ENCODE measurements at places on chromosomes 1 and 21.
A peak's percentile ranks its signal among the peaks of the same experiment; 100 is the strongest.

GRCh38 chr1:180925471-180926051, 12.9 kb downstream of the KIAA1614 start:
- DNase-seq = no peak

DNA sequence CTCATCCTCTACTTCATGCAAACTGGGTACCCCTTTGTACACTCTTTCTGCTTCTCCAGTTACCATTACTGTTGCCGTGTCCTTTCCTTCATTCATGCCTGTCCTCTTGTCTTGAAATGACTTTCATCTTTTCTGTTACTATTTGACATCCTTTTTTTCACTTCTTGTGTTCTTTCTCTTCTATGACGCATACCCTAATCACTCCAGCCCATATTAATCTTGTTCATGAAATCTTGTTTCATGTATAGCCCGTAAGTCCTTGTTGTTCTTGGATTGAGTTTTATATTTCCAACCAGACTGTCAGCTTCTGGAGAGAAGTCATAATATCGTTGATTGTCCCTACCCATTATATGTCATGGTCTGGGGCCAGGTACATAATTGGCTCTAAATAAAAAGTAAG, 126.1 kb downstream of the NOS1AP start:
- DNase-seq = no peak

- no peak for DNase-seq
Measured at GRCh38 chr1:55252942-55253589, 37.9 kb upstream of the USP24 start.

GRCh38 chr1:178220094-178220493, 126.2 kb downstream of the RASAL2 start:
- peak; percentile 70 for DNase-seq

GRCh38 chr21:46126309-46127238, 28.7 kb downstream of the COL6A2 start:
- DNase-seq = no peak

DNA sequence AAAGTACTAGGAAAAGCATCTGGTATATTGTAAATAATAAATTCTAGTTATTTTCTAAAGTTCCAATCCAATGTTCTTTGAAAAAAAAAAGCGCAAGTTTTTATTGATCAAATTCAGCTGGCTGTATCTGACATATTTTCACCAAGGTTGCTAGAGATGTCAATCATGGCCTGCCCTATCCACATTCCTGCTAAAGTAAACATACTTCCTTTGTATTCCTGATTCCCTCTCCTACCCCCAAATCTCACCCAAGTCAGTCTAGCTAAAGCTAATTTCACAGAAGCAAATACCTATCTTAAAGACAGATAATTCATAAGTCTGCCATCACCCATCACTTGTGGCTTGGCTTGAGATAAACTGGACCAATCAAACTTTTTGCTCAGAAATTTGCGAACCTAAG, 21.3 kb downstream of the ANKRD13C start:
- DNase-seq = no peak

- DNase-seq = no peak
Measured at GRCh38 chr1:95671098-95671497, 437.1 kb downstream of the RWDD3 start.

GRCh38 chr1:229381234-229381633, 38.4 kb upstream of the CCSAP start:
- DNase-seq = no peak

- DNase-seq = no peak
Measured at GRCh38 chr1:224529844-224530243, 86.3 kb upstream of the CNIH3 start.

GRCh38 chr1:7743346-7743745, 27.8 kb upstream of the VAMP3 start:
- DNase-seq = no peak

DNA sequence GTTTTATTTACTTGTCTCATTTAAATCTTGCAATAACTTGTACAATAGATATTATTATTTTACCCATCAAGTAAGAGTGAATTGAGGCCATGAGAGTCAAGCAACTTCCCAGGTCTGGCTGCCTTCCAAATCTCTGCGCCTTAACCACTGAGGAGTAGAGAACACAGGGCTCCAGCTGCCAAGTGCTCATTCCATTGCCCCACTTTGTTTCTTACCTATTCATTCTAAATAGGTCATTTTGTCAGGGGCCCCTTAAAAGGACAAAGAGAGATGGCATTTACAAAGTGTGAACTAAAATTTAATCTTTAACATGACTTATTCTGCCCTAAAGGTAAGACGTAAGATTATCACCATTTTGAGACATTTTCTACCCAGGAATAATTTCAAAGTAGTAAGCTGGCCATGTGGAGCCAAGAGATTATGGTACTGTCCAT, 3.5 kb downstream of the PPP1R15B start:
- peak; percentile 47 for DNase-seq

DNA sequence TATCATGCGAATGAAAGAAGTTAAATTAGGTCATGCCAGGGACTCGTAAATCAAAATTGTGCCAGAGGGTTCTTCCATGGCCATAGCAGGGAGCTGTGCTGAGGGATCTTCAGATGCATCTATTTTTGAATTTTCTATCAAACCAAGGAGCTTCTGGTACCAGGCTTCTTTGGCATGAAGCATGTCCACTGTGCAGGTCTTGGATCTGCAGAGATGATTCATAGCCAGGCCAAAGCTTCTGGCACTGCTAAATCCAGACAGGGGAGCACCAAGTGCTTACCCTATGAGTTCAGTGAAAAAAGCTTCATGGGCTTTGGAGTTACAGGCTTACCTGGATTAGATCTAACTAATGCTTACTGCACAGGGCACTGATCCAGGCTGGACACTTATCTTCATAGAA, 154.2 kb upstream of the DAB1 start:
- no peak for DNase-seq

DNA sequence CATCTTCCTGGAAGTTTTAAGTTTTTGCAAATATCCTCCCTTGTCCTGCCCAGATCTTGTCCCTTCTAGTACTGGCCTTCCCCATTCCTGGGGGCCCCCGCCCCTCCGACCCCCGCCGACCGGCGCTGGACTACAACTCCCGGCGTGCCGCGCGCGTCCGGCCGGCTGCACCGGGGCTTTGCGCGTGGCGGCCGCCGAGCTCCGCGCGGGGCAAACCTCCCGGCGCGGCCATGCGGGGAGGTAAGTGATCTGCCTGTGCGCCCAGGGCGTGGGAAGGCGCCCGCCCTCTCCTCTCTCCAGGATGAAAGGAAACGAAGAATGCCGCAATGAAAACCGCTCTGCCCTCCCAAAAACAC, 3.2 kb upstream of the SAMD13 start:
- DNase-seq = peak; percentile 50

GRCh38 chr1:115924770-115925169, 51.5 kb upstream of the SLC22A15 start:
- peak; percentile 40 for DNase-seq

- no peak for DNase-seq
Measured at GRCh38 chr1:48767975-48768510, 8.6 kb downstream of the BEND5 start.

DNA sequence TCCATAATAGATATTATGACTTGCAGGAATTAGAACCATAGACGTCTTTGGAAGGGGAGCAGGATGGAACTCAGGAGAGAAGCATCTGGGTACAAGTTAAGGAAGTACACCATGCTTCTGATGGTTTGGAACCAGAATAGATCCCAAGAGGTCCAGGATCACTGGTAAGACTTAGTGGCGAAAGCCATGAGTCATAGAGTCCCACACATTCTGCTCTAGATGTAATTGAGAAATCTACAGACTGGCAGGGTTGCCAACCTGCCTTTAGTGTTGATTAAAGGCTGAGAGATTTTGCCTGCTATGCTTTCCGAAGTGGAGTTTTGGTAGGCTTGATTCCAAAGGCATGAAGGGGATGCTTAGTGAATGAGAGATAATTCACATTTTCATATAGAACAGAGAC, 57.1 kb upstream of the C1orf87 start:
- peak; percentile 18 for DNase-seq

GRCh38 chr21:16535626-16536025, 805.8 kb downstream of the USP25 start:
- no peak for DNase-seq
